Astrocyte (in vitro differentiated cells and primary cell): ENCODE measurements at places on chromosomes 3 and 15. TPM values are rescaled to one million over a fixed set of nuclear protein-coding genes. Genes with fewer than 3 reads are reported as not detected.
A peak's percentile ranks its signal among the peaks of the same experiment; 100 is the strongest.

- no peak for DNase-seq
These were observed 58.4 kb upstream of the POLG start for GRCh38 chr15:89393056-89393455.

GRCh38 chr3:34483311-34483887, 685.0 kb downstream of the PDCD6IP start:
- DNase-seq = no peak

DNA sequence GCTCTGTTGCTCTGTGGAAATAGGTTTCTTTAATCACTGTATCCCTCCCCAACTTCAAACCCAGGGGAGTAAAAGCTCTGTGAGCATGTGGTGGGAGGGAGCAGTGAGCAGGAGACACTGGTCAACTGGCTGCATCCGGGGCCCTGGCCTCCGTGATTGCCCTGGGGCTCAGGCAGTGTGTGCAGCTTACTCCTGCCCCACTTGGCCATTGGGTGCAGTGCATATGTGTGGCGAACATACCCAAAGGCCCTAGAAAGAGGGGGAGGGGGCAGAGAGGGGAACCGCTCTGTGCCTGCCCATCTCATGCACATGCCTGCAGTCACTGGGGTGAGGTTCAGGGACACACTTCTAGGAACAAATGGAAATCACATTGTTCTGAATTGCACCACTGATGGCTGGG, 378.7 kb downstream of the ZBBX start:
- DNase-seq = no peak

GRCh38 chr3:53402326-53402725, 55.0 kb upstream of the DCP1A start:
- DNase-seq = no peak

GRCh38 chr3:125055331-125055912, 375 bp downstream of the HEG1 start:
- no peak for DNase-seq

- no peak for DNase-seq
These were observed 18.0 kb downstream of the ISG20 start for GRCh38 chr15:88656760-88657221.

DNA sequence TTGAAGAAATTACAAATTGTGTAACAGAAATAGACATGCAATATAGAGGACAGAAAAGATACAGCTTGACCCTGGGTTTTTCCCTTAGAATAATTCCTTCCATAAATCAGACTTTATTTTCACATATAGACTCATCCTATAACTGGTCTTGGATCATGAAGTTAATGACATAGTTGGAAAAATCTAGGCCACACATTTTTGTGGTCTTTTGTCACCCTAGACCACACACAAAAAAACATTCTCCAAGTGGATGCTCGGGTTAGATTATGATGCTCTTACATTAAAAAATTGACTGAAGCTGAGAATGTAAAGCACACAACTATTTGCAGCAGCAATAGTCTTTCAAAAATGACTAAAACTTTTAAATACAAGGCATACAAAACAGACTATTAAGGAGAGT, 7.5 kb upstream of the PLA2G4D start:
- peak; percentile 36 for DNase-seq

GRCh38 chr3:15892311-15893227, 94.8 kb upstream of the ANKRD28 start:
- DNase-seq = peak; percentile 77

GRCh38 chr3:107767897-107768605, 245.3 kb downstream of the BBX start:
- no peak for DNase-seq

GRCh38 chr3:150101016-150101415, 130.3 kb upstream of the PFN2 start:
- no peak for DNase-seq

- DNase-seq = no peak
These were observed 846.1 kb upstream of the CFAP20DC start for GRCh38 chr3:59895972-59896371.

DNA sequence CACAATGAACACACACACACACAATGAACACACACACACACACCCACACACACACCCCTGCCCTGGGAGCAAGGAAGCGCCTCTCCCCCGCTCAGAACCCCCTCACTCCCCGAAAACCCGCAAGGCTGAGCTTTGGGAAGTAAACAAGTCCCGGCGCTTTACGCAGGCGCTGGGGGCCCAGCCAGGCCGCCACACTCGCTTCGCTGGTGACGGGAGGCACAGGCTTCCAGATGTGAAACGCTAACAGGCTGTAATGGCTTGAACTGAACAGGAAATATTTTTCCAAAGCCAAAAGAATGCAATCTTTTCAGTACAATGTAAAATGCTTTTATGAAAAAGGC, 122.7 kb upstream of the IGF1R start:
- DNase-seq = no peak

DNA sequence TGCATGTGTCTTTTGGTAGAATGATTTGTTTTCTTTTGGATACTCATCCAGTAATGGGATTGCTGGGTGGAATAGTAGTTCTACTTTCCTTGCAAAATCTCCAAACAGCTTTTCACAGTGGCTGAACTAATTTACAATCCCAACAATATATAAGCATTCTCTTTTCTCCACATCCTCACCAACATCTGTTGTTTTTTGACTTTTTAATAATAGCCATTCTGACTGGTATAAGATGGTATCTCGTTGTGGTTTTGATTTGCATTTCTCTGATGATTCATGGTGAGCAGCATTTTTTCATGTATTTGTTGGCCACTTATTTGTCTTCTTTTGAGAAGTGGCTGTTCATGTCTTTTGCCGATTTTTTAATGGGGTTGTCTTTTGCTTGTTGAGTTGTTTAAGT, 55.8 kb downstream of the ST8SIA2 start:
- peak; percentile 78 for DNase-seq

GRCh38 chr3:100333970-100334487, 528 bp upstream of the NIT2 start:
- DNase-seq = no peak

DNA sequence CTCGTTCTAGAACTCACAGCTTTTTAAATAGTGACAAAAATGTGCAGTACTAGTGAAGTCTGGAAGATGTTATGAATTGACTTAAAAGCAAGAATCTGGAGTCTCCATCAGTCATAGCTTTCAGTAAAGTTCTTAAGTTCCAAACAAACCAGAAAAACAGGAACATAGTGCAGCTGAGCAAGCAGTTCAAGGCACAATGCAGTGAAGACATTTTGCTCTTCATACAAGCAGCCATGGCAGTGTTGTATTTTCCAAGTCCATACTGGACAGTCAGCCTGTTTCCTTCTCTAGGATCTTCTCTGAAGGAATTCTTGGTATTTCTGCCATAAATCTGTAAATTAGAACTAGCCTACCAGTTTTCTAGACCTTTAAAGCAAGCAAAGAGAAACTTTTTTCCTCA, 90.5 kb downstream of the LRRC28 start:
- DNase-seq = no peak

DNA sequence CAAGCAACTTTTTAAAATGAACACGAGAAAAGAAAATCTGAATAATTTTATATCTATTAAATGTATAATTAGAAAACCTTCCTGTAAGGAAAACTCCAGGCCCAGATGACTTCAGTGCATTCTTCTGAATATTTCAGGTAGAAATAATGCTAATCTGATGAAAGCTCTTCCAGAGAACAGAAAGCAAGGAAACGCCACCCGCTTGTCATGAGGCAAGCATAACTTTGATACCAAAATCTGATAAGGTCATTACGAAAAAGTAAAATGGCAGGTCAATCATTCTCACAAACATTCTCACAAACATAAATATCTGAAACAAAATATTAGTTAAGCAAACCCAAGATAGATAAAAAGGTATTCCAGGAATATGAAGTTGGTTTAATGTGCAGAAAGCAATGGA, 60.6 kb upstream of the PCSK6 start:
- DNase-seq = no peak

GRCh38 chr3:15427981-15428380, 583 bp downstream of the EAF1 start:
- no peak for DNase-seq

DNA sequence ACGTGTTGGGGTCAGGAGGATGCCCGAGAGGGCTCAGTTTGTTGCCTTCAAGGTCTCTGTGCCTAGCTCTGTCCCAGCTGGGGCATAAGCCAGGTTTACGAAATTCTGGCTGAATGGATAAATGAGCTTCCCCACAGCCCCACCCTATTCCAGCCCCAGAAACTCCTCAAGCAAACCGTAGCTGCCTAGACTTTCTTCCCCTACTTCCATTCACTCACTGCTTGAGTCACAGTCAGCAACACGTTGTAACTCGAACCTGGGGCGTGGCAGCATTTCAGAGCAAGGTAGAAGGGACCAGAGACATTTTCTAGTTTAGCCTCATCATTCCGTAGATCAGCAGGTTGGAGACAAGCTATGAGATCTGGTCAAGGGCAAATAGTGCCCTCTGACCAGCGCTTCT, 24.2 kb downstream of the NMNAT3 start:
- no peak for DNase-seq

- DNase-seq = no peak
These were observed 314.2 kb downstream of the CLSTN2 start for GRCh38 chr3:140249188-140249587.

DNA sequence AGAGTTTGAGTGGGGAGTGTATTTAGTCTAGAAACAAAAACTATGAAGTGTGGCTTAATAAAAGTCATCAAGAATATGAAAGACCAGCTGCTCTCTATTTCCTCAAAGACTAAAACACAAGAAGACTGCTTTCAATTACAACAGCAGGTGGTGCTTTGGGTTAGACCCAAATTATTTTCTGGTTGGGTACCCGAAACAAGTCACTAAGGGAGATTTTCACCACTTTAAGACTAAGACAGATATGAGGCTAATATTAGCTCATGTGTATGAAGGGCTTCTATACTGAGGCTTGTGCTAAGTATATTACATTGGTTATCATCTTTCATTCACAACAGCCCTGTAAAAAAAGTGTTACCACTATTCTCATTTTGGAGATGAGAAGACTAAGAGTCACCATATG, 43.1 kb downstream of the COL8A1 start:
- no peak for DNase-seq

- peak; percentile 51 for DNase-seq
These were observed 9.3 kb downstream of the SECISBP2L start for GRCh38 chr15:49036650-49037545.

DNA sequence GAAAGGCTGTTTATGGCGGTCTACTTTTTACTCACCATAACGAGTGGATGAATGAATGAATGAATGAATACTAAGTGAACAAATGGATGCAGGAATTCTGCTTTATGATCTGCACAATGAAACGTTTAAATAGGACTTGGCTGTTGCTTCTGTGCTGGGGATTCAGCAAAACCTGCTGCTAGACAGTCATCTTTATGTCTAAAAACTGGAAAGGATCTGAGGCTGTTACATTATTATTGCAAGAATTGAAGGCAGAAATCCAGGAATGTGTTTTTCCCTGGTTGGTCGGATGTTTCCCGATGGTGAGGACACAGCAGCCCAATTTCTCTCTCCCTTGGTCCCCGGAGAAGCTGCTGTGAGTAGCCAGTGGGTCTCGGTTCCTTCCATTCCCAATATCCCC, 94.2 kb downstream of the GABRG3 start:
- no peak for DNase-seq

DNA sequence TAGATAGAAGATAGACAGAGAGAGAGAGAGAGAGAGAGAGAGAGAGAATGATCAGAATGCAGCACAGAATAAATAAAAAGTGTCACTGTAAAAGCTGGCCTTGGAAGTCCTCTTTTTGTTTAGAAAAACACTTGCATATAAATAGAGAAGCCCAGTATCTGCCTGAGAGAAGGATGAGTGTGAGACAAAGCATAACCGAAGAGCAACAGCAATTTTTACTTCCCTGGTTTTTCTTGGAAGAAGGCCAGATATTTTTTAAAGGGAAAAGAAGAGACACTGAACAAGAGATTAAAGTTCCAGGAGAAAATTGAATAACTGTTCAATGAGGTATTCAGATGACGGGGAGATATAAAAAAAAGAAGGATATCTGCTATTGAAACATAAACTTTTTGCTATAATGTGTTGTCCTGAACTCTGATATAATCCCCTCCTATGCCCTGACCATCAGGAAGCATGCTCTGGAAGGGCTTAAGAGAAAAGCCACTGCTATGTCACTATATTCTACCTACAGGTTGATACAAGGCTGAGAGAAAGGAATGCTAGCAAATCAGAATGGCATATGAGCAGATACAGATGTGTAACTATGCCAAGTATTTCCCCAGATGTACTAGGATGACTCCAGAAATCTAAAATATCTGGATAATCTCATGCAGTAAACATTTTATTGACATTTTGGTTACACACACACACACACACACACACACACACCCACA, 358.9 kb downstream of the RBMS3 start:
- no peak for DNase-seq

DNA sequence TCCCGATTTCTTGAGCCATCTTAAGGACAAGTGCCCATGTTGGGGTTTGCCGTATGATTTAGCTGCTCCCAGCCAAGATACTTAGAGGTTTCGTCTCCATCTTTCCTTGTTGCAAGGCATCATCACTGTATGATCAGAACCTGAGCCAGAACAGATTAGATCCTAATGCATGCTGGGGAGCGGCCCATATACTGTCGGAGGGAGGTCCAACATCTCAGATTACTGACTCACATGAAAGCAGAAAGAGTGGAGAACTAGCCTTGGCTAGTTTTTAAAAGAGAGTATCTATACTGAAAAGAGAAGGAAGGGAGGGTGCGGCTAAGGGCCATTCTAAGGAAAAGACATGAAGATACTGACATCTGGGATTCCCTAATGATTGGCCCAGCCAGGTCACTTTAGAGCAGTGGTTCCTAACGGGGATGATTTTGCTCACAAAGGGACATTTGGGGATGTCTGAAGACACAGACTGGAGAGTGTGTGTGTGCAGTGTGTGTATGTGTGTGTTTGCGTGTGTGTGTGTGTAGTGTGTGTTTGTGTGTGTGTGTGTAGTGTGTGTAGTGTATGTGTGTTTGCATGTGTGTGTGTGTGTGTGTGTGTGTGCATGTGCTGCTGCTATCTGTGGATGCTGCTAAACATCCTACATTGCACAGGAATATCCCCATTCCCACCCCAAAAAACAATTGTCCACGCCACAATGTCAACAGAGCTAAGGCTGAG, 12.3 kb upstream of the LYSMD4 start:
- no peak for DNase-seq

GRCh38 chr15:47404877-47405276, 312.4 kb upstream of the SEMA6D start:
- DNase-seq = no peak

The C2CD4B gene
- not detected in 2 replicates for total RNA-seq

The CACNA1D gene
- total RNA-seq = 0.41 and 0.55 TPM in 2 replicates

The LRTM1 gene
- not detected in 2 replicates for total RNA-seq

The GOLGA6B gene
- total RNA-seq = 0.36 TPM in 1 of 2 replicates, not detected in the other

The CLSTN2 gene
- 80.9 and 85.0 TPM in 2 replicates for total RNA-seq
